ENCODE measurements at places on chromosomes 11 and 22. TPM values are rescaled to one million over a fixed set of nuclear protein-coding genes. Genes with fewer than 3 reads are reported as not detected.

DNA sequence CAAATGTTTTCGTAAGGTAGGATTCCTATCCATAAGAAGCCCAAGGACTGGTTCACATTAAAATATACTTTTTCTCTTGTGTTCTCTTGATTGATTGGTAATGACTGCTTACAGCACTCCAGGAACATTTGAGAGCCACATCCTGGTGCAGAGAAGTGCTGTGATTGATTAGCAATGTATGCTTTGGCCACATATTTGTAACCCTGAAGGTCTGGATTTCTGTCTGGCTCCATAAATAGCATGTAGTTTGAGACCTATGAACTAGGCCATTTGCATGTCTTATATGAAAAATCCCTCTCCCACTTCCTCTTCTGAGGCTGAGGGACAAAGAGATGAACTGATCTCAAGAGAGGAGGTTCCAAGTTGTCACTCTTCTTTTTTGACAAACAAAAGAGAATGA, 49.3 kb upstream of the CD44 start:
- DNase-seq, result no peak

Gene TECTA
- 0.83 TPM for total RNA-seq

GRCh38 chr22:38398609-38399461, 56.2 kb downstream of the KCNJ4 start:
- DNase-seq, result peak; percentile 89

GRCh38 chr22:17847360-17848078, 73.2 kb upstream of the BID start:
- DNase-seq, result no peak

DNA sequence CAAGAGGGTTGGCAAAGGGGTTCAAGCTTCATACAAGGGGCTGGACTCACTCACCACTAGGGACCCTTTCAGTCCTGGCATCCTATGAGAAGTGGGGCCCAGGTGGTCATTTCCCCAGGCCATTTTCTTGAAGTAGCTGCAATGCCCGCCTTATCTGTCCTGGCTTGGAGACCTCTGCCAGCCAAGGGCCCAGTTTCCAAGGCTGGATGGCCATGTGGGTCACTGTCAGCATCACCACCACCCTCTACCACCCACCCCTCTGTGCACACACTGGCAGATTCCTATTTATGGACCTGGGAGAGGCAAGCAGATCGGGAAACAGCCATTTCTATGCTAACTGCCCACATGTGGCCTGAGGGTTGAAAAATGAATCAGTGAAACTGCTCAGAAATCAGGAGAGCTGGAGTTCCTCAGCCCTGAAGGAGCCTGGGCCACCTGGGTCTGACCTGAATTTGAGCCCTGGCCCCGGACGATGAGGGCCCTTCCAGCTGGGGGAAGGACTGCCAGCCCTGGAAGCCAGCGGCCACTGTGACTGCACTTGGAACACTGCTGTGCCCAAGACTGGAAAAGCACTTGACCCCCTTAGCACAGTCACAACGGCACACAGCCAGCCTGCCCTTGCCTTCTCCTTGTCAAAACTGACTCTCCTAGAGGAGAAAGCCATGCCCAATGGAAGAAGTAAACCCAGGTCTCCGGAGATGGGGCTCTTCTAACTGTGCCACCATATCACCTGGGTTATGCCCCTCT, 442.2 kb downstream of the BUD13 start:
- no peak for DNase-seq

DNA sequence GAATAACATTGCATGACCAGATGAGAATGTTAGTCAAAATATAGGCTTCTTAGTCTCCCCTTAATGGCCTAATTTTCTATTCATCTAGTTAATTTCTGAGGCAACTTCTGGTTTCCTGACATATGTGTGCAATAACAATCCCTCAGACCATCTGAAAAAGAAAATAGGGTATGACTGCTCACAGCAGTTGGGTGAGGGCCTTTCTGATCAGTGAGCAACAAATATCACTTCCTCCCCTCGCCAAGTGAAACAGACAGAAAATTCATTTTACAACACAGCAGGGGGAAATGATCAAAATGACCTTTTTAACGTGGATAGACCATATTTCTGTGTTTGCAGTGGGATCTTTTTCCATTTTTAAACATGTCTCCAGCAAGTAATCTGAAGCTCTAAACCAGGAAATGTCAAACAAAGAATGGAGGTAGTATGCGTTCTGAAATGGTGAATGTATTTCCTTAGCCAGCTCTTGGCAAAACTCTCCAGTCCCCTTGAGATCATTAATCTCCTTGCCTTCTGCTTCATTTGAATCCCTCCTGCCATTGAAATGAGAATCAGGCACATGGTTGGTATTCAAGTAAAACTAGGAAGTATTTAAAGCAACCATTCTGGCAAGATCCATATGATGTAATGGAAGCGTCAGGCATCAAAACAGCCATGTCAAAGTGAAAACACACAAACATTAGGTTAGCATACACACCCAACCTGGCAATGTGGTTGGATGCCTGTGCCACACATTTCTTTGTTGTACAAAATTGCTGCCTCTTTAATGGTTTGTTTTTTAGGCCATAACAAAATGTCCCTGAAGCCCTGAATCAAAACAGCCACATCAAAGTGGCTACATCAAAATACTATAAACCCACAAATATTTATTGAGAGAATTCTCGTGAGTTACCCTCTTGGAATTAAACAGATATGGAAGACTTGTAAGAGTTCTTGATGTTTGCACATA, 100.1 kb downstream of the SLC1A2 start:
- DNase-seq, result no peak

GRCh38 chr11:64675450-64676260, 47.3 kb downstream of the NRXN2 start:
- no peak for DNase-seq

DNA sequence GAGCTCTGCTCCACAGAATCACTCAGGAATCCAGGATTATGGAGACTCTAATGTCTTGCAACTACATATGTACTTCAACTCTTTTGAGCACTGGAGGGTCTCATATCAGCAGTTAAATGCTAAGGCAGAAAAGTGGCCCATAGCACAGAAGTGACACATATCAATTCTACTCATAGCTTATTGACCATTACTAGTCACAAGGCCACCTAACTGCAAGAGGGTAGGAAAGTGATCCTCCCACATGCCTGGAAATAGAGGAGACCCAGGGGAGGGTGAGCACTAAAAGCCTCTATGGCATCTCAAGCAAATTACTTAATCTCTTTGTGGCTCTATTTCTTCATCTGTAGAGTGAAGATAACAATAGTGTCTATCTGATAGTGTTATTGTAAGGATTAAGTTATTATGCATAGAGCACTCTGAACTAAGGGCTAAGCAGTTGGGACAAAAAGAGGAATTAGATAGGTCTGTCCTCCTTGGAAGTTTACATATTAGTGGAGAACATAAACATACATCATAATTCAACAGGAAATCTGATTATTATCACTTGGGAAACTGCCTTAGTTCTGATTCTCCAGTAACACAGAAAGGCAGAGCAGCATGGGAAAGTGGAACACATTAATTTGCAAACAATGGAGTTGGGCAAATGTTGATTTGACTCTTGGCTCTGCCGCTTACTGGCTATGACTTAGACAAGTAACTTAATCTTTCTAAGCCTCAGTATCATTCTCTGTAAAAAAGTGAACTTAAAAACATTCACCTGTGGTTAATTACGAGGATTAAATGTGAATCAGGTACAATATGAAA, 25.1 kb upstream of the USP47 start:
- DNase-seq, result no peak

Gene ALG8
- total RNA-seq, result 53.1 TPM

GRCh38 chr22:22754961-22755777, 110.8 kb downstream of the GGTLC2 start:
- DNase-seq, result no peak

- no peak for DNase-seq
Observed at GRCh38 chr11:16778286-16778685, 39.8 kb downstream of the C11orf58 start.

Gene DERL3
- total RNA-seq, result 11.4 TPM

- peak; percentile 93 for DNase-seq
Observed at GRCh38 chr11:90222459-90223247, at the start of gene CHORDC1. Gene CHORDC1, minus strand, starts transcription at chr11:90223049. Its CDS starts 95 bp downstream, at chr11:90222954.

DNA sequence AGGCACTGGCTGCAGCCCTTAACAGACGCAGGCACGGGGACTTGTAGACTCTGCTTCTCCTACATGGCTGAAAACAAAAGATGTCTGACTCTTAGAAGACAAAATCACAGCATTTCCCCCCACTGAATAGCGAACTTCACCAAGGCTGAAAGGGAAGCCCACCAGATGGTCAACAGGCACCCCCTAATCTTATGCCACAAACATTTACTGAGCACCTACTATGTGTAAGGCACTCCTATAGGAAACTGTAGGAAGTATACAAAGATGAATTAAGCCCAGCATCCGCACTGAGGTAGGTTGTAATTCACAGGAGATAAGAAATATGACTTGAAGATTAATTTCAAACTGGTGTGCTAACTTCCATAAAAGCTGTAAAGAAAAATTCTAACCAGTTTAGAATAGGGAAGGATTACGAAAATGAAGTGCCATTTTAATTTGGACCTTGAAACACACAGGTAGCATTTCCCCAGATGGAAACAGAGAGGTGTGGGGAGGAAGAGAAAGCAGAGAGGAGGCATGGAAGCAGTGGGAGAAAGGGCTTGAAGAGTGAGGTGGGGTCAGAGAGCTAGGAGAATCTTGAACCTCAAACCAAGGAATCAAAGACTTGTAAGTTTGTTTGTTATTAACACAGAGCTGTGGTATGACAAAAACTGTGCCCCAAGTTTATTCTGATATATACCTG, 38.1 kb downstream of the NUMA1 start:
- DNase-seq, result no peak

DNA sequence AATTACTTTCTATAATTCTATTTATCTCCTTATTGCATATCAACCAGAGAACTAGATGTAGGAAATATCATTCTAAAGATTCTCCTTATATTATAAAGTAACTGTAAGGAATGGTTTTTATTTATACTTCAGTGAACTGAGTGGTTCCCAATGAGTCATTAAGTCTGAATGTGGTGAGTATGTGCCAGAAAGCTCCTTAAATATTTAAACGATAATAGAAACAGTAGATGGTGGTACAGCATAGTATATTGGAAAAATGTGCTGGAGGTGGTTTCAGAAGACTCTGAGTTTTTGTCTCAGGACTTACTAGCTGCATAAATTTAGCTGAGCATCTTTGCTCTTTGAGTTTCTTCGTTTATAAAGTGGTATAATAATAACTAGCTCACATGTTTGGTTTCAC, 653.5 kb downstream of the FAM181B start:
- DNase-seq, result no peak

- DNase-seq, result no peak
Observed at GRCh38 chr11:11391796-11392463, 38.9 kb upstream of the CSNK2A3 start.

- no peak for DNase-seq
Observed at GRCh38 chr11:134449051-134449450, 37.0 kb upstream of the B3GAT1 start.

GRCh38 chr11:94721565-94722292, 46.4 kb upstream of the AMOTL1 start:
- no peak for DNase-seq

DNA sequence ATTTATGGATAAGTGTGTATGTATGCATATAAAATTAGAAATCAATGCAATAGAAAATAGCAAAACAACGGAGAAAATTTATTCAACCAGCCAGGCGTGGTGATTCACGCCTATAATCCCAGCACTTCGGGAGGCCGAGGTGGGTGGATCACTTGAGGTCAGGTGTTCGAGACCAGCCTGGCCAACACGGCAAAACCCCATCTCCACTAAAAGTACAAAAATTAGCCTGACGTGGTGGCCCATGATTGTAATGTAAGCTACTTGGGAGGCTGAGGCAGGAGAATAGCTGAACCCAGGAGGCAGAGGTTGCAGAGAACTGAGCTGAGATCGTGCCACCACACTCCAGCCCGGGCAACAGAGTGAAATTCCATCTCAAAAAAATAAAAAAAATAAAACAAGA, 5.5 kb downstream of the KRTAP5-6 start:
- DNase-seq, result peak; percentile 28

Gene TMEM134
- total RNA-seq, result 134 TPM

Gene CHADL
- total RNA-seq, result 8.9 TPM

DNA sequence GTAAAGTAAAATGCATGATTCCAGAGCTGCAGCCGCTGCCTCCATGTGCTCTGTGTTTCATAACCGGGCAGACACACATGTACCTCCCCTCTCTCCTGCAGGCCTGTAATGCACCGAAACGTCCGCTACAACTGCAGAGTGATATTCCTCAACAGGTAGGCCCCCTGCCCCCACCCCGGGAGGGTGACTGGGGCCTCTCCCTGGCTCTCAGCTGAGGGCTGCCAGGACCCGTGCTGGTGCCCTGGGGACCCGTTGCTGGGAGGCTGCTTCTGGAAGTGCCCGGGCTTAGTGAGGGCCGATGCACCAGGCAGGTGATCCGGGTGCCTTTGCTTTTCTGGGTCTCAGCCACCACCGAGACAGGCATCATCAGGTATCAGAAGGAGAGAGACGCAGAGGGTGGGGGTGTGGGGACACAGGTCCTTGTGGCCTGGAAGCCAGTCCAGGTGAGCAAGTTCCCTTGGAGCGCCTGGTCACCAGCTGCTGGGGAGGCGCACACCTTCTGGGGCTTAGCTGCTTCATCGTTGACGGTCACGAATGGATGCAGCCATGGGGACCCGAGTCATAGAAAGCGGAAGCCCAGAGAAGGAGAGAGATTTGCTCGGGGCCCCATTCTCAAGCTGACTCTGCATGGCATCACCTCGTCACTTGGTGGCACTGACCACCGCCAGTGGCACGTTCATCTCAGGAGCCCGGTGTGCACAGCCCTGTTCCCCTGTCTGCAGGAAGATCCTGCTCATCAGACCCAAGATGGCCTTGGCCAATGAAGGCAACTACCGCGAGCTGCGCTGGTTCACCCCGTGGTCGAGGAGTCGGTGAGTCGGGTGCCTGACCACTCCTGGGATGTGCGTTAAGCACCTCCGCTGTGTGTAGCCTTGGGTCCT, 10.6 kb downstream of the NADSYN1 start:
- DNase-seq, result no peak

DNA sequence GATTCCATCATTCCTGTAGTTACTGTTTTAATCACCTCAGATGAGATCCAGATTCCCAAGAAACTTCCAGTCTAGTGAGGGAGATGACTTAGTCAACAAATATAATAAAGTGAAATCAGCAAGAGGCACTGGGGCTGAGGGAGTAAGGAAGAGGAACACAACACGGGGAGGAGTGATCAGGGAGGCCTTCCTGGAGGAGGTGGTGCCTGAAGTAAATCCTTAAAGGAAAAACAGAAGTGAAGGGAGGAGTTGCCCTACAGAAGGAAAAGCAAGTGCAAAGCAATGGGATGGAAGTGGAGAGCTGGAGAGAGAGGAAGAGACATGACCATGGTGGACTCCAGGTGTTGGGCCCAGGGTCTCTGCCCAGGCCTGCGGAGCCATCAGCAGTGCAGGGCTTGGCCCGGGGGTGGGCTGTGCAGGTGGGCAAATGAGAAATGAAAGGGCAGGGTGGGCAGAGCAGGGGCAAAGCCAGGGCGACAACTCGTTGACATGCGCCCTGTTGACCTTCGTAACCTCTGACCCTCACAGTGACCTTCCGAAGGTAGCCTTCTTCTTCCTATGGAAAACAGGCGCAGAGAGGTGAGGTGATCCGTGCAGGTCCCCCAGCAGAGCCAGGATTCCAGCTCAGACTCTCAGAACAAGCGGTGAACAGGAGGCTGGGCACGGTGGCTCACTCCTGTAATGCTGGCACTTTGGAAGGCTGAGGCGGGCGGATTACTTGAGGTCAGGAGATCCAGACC, 12.1 kb upstream of the PPARA start:
- no peak for DNase-seq
